ENCODE measurements at places on chromosomes 12 and 14.

GRCh38 chr14:103999795-104000440 lies 57.6 kb upstream of the RD3L start:
- no peak for DNase-seq

DNA sequence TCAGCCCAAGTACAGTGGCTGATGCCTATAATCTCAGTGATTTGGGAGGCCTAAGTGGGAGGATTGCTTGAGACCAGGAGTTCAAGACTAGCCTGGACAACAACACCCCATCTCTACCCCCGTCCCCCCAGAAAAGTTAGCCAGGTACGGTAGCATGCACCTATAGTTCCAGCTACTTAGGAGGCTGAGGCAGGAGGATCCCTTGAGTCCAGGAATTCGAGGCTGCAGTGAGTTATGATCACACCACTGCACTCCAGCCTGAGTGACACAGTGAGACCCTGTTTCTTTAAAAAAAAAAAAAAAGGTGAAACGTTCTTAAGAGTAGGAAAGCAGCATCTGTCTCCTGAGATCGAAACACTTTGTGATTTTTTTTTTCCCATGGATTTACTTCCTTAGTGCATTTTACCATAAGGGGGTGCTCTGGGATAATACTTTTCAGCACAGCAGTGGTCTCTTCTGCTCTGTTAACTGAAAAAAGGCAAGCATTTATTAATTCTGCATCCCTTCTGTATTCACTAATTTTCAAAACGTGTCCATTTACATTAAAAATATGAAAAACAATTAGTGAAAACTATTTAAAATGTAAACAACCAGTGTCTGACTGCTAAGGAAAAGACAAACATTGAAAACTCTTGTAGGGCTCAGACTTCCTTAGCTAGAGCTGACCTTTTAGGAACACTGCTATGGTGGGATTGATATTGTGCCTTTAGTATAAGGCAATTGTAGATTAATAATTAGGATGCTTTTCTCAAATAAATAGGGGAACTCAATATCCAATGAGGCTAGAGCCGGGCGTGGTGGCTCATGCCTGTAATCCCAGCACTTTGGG lies 31.2 kb upstream of the USP44 start:
- DNase-seq: peak; percentile 51

DNA sequence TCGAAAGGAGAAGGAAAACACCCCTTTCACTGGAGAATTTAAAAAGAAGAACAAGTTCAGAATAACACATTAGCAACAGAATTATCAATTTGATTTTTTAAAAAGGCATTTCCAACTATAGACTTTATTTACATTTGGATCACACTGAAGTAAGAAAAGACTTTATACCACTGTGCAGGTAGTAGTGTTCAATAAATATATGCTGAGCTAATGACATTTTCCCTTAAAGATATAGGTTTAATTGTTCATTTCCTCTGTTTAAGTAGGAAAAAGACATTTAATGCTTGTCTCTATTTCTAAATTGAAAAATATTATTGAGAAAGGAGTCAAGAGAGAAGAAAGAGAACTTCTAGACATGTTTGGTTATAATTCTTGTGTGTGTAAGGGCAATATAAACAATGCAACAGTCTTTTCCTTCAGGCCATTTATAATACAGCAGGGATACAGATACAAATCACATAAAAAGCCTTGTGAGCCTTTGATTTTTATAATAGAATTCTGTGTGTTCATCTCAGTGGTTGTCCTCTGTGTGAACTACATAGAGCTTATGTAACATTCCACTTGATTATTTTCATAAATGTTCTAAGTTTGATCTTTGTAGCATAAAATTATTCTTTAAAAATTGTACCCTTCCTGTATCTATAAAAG lies 48.7 kb upstream of the PZP start:
- DNase-seq: no peak

DNA sequence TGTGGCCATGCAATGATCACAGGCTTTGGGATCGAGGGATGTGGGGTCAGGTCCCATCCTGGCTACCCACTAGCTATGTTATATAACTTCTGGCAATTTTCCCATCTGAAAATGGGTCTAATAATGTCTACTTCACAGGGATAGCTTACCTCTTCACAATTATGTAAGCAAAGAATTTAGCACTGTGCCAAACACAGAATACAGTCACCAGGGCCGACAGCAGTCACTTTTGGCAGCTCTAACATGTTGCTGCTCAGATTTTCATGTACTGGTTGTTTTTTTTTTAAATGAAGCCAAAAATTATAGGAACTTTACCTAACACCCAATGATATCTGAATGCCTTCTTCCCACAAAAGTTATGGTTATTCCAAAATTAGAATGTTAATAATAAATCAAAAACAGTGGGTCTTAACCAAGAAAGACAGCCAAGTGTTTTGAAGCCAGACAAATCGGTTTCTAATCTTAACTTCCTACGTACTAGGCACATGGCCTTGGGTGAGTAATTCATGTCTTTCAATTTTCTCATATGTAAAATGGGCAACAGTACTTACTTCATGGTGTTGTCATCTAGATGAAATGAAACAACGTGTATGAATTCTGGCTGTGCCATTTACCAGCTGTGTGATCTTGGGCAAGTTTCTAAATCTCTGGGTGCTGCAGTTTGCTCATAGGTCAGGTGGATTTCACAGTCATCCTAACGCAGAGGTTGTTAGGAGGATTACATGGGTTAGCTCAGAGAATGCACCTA lies 13.0 kb upstream of the PCED1B start:
- no peak for DNase-seq

GRCh38 chr14:76872796-76873432 lies 46.7 kb downstream of the LRRC74A start:
- peak; percentile 12 for DNase-seq

DNA sequence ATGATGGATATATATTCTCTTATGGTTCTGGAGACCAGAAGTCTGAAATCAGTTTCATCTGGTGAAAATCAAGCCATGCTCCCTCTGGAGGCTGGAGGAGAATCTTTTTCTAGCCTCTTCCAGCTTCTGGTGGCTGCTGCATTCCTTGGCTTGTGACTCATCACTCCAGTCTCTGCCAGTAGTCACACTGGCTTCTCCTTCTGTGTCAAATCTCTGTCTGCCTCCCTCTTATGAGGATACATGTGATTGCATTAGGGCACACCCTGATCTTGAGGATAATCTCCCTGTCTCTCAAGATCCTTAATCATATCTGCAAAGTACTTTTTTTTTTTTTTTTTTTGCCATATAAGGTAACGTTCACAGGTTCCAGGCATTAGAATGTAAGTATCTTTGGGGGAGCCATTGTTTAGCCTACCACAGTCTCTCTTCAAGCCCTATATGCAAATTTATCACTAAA lies 17.7 kb downstream of the DNAL1 start:
- DNase-seq: peak; percentile 86

GRCh38 chr12:132746613-132747012 lies 15.0 kb downstream of the ANKLE2 start:
- no peak for DNase-seq

DNA sequence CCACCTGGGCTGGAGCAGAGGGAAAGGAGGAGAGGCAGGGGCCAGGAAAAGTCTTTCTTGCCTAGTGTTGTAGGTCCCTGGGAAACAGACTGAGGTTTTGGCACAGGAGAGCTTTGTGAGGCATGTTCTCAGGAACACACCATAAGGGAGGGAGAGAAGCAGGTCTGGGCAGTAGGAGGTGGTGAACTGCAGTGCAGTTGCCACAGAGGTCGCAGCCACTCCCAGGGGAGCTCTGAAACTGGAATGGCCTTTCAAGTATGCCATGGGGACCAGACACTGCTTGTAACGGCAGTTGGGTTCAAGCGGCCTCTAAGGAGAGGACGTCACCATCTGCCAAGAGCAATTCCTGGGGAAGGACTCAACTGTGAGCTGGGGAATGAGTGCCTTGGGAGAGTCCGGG lies 35.4 kb upstream of the NKX2-8 start:
- DNase-seq: no peak

GRCh38 chr12:83823386-83824045 lies 1089.1 kb downstream of the SLC6A15 start:
- no peak for DNase-seq

DNA sequence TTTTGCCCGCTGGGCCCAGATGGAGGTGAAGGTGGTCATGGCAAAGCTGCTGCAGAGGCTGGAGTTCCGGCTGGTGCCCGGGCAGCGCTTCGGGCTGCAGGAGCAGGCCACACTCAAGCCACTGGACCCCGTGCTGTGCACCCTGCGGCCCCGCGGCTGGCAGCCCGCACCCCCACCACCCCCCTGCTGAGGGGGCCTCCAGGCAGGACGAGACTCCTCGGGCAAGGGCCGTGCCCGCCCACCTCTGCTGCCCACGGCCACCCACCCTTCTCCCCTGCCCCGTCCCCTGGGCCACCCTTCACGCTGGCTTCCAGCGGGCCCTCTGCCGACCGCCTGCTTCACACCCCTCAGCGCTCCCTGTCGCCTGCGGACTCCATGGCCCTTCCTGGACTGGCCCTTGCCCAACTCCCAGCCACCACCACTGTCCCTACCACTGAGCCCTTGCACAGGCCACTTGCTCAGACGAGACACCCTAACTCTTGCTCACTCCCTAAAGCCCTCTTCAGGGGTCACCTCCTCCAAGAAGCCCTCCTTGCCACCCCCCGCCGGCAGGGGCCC lies 42.5 kb downstream of the CYP46A1 start:
- no peak for DNase-seq

DNA sequence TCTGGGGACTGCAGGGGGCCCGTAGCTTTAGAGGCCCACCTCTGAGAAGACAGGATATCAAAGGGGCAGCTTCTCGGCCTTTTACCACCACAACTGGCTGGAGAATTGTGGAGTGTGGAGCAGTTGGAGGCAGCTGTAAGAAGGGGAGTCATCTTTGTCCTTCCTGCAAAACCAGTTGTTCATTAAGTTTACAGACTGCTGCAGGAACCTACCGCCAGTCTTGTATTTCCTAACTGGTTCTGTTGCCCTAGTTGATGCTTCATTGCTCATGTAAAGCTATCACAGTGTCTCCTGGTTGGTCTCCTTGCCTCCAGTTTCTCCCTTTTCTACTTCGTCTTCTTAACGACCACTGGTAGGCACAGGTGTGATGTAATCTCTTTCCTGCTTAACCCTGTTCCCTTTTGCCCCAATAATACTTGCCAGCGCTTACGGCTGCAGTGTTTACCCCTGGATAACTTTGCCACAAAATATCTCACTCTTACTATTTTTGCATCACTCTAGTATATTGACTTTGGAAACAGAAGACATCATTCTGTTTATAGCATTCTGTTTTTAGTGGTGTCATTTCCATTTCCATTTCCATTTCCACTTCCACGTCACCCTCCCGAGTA lies 11.9 kb downstream of the ESPL1 start:
- DNase-seq: no peak

DNA sequence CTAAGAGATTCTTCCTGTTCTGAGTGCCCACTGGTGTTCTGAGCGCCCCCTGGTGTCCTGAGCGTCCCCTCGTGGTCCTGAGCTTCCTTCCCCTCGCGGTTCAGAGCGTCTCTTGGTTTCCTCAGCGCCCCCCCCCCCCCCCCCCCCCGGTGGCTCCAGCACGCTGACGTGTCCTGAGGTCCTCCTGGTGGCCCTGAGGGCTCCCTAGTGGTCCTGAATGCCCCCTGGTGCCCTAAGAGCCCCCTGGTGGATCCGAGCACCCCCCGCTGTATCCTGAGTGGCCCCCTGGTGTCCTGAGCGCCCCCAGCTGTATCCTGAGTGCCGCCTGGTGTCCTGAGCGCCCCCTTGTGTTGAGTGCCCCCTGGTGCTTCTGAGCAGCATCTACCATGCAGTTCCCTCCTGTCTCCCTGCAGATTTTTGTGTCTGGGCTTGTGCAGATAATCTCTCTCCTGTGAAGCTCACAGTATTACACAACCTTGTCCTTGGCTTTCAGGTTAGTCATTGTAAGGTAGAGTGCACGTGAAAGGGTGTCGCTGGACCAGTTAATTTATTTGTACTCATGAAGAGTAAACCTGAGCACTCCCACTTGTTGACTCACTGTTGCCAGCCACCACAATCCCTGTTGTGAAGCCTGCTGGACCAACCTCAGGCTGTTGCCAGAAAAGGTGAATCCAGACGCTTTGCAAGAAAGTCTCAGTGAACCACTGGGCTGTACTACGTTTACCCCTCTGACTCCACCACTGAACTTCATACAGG lies 1168.4 kb downstream of the TMEM121 start:
- no peak for DNase-seq

GRCh38 chr14:100107236-100107635 lies 42.0 kb downstream of the EVL start:
- no peak for DNase-seq

- no peak for DNase-seq
These were observed 96.9 kb downstream of the NPAS3 start for GRCh38 chr14:33035416-33036194.

DNA sequence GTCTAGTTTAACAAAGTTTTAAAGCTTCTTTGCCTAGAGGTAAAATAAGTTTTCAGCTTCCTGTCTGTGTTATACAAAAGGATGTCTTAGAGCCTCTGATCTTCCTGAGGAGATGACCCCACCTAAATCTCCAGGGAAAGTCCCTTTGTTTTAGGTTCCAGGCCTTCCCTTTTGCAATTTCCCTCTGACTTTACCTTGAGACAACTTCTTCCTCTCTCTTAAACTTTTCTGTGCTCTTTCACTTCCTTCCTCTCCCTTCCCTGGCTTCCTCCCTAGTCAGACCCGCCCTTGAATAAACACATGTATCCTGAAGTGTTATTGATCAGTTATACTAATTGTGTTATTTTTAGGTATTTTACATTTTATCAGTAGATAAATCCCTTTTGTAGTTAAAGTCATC lies 134.8 kb downstream of the DYRK2 start:
- no peak for DNase-seq

GRCh38 chr12:114848666-114849065 lies 164.7 kb upstream of the TBX3 start:
- peak; percentile 79 for DNase-seq

DNA sequence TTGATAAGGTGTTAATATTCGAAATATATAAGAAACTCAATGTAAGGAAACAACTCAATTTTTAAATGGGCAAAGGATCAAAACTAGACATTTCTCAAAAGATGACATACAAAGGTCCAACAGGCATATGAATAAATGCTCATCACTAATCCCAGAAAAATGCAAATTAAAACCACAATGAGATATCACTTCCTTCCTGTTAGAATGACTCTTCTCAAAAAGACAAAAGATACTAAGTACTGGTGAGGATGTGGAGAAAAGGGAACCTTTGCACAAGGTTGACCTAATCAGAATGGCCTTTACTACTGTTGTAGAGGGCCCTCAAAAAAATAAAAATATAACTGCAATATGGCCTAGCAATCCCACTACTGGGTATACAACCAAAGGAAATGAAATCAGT lies 383.4 kb downstream of the KCNH5 start:
- DNase-seq: no peak

Data from astrocyte of the cerebellum (primary cell).